ENCODE measurements at places on chromosomes 12 and 14.

GRCh38 chr12:76030341-76031080 lies 1.1 kb downstream of the PHLDA1 start:
- peak; percentile 49 for DNase-seq

GRCh38 chr12:114512351-114512750 lies 106.4 kb upstream of the TBX5 start:
- DNase-seq: no peak

DNA sequence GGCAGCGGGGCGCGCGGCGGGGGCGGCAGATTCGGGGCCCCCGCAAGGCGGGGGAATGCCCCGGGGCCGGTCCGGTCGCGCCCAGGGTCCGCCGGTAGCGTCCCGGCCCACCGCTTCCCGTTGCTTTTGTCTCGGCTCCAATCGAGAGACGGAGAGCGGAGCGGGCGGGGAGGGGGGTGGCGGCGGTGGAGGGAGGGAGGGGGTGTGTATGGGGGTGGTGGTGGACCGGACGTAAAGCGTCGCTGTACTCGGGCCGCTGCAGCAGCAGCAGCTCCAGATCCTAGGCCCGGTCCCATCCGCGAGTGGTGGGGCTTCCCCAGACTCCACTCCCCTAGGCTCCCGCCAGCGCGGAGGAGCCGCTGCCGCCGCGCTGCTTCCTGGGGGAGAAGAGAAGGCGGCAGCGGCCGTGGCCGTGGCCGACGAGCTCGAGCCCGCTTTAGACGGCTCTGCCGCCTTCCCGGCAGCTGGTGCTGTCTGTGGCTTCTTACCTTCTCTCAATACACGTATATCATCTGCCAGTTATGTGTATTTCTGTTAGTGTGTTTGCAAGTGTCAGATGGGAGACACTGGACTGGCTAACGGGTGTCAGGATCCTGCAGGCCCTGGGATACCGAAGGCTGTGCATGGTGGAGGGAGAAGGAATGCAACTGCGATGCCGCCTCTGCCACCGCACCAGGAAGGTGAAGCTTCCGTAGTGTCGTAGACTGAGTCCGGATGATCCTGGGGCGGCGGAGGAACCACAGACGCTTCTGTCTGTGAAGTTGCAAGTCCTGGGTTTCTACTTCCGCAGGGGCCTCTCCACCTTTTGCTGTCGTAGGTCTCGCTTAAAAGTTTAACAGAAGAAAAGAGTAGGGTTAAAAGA lies 508 bp downstream of the CNOT2 start:
- DNase-seq: peak; percentile 54

- no peak for DNase-seq
Observed at GRCh38 chr12:118368821-118369220, 3.9 kb downstream of the TAOK3 start.

DNA sequence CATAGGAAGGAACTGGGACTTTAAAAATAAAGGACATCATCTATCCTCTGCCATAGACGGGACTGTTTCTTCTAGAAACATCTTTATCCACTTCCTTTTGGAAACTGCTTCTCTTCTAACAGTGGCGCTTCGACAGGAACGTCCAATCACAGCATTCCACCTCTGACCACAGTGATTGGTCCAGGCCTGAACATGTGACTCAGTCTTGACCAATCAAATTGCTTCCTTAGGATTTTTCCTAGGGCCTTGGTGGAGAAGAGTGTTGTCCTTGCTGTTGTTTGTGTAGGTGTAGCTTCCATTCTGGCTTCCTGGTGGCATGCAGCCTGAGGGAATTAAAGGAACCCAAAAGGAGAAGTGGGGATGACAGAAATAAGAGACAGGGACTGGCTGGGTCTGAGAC lies 182.4 kb upstream of the TBX3 start:
- DNase-seq: no peak

DNA sequence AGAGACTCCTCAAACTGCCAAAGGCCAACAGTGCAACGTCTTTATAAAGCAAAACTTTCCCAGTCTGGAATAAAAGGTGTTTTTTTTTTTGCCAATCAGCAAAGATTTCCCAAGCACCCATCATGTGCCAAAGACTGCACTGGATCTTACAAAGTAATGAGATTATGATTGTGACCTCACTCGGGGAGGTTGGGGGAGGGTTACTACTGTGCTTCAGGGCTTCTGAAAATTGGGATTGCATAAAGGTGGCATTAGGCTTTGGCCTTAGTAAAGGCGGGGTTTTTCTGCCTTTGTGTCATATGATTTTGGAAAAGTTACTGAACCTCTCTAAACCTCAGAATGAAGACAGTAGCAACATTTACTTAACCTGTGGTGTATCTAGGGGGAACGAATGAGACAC lies 233.8 kb downstream of the DACT1 start:
- no peak for DNase-seq
